MG63 (cell line): ENCODE measurements at places on chromosomes 7 and 10. TPM values are rescaled to one million over a fixed set of nuclear protein-coding genes. Genes with fewer than 3 reads are reported as not detected.

- no peak for DNase-seq
Measured at GRCh38 chr7:11416641-11417458, 415.1 kb downstream of the THSD7A start.

GRCh38 chr7:151472644-151473380 is 32.9 kb upstream of the CRYGN start:
- DNase-seq, result no peak

DNA sequence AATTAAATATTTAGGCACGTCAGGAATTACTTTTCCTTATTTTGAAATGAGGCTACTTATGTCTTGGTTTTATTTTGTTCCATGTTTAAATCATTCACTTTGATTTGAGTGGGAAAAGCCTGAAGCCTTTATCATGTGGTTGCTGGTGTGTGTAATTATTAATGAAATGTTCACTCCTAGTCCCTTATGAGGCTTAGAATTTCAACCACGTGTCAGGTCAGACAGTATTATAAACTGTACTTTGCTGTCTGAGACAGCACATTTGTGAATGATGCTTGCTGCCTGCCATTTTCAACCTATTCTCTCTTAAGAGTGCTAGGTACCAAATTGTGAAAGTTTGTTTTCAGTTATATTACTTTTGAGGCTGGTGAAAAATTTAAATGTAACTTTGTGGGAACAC is 58.9 kb downstream of the COL17A1 start:
- no peak for DNase-seq

GRCh38 chr10:105837951-105838350 is 1196.9 kb downstream of the SORCS3 start:
- DNase-seq, result no peak

DNA sequence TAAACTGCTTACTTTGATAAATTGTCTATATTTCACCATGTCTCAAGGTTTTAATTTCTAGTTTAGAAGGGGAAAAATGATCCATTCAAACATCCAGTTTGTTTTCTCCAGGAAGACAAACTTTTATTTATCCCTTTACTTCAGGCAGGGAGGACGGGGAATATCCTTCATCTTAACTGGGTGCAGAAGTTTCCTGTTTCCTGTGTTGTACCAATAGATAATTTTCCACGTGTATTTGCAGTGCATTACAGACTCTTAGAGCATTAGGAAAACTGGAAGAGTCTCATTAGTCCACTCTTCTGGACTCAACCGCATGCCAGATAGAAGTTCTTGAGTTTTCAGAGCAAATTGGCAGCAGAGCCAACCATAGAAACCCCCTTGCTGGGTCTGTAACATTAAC is 39.4 kb upstream of the PIP4K2A start:
- no peak for DNase-seq

GRCh38 chr10:110506448-110506847 is 8.7 kb downstream of the DUSP5 start:
- DNase-seq, result no peak

DNA sequence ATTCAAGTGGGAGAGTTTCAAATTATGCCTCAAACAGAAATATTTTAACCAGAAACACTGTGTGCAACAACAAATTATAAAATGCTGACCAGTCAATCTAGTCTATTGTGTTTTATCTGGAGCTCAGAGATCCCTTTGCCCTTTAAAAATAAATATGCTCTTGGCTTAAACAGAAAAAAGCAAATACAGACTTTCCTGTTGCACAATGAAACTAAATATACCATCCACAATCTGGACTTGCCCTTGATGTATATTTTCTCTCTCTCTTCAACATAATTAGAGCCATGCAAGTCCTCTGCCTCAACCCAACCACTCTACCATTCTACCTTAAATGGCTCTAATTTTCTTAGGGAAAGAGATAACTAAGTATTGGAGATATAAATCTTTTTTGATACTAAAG is 34.9 kb downstream of the ASAH2 start:
- DNase-seq, result no peak

The SPOCK2 gene
- total RNA-seq, result not detected in 2 replicates

The LIPF gene
- total RNA-seq, result not detected in 2 replicates

The SNX8 gene
- 14.3 and 26.8 TPM in 2 replicates for total RNA-seq

The CYP3A7 gene
- total RNA-seq, result not detected in 2 replicates

The AS3MT gene
- total RNA-seq, result 0.17 and 1.7 TPM in 2 replicates

The CALML5 gene
- not detected in 2 replicates for total RNA-seq
